ENCODE measurements at places on chromosomes 2 and 18.

DNA sequence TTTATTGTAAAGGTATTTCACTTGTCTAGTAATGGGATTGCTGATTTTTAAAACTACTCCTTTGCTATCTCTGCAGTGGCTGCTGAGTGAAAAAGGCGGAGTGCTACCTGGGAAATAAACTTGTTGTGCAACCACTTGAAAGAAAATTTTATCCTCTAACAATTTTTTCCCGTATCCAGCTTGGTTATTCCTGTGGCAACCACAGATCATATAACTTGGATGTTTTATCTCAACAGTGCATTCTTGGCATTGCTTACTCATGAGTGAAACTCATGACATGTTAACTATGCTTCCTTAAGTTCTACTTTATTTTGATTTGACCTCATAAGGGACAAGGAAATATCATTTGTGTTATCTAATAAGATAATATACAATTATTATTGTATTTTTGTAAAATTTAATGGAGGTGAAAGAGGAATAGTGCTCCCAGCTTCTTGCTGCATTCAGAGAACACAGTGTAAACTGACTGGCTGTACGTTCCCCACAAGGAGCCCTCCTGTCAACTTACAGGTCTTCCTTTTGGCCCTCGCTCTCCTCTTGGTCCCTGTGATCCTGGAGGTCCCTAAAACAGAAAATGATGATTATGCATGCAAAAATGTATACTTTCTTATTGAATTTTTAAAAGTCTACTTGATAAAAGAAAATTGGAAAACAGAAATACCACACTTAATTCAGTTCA, 82.7 kb downstream of the COL5A2 start:
- peak; percentile 93 for DNase-seq

- peak; percentile 38 for DNase-seq
Measured at GRCh38 chr2:220586980-220587530, 959.6 kb downstream of the SLC4A3 start.

DNA sequence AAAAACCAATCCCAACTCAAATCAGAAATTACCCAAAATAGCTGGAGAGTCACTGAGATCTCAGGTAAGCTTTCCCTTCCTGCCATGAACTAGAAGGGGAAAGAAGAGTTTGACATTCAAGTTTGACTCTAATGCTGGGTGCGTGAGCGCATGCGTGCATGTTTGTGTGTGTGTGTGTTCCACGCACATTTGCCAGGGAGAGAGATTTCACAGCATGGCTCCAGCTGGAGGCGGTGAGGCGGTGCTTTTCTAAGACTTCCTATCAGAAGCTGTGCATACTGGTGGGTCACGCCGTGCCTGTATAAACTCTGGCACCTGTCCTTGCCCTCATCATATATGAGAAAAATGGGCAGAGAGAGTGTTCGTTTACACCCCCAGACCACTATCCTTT, 116.2 kb downstream of the MSH2 start:
- DNase-seq = no peak

DNA sequence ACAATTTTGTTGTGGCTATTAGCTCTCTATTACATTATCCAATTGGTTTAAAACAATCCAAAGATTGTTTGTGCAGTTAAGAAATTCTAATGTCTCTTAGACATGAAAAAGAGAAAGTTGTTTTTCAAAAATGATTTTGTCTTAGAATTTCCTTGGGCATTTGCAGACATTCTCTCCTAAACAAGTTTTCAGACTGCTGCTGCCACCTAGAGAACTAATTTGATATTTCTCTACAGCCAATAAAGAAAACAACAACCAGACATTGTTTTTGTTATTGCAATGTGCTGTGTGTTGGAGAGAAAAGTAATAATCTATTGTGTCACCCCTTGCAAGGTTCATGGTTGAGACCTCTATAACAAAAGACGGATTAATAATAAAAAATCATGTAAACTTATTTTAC, 119.0 kb upstream of the SYT4 start:
- DNase-seq = peak; percentile 6

DNA sequence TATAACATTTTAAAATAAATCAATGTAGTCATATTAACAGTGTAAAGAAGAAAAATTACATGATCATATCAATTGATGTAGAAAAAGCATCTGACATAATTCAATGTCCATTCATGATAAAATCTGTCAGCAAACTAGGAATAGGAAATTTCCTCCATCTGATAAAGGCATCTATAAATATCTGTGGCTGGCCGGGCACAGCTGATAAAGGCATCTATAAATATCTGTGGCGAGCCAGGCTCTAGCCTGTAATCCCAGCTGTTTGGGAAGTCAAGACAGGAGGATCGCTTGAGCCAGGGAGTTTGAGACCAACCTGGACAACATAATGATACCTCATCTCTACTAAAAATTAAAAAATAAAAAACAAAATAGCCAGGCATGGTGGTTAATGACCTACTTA, 18.1 kb upstream of the RANBP2 start:
- DNase-seq = no peak

- DNase-seq = no peak
Measured at GRCh38 chr18:71899707-71900472, 644.3 kb downstream of the CBLN2 start.

GRCh38 chr2:166293984-166294383, 81.8 kb downstream of the SCN9A start:
- DNase-seq = no peak

DNA sequence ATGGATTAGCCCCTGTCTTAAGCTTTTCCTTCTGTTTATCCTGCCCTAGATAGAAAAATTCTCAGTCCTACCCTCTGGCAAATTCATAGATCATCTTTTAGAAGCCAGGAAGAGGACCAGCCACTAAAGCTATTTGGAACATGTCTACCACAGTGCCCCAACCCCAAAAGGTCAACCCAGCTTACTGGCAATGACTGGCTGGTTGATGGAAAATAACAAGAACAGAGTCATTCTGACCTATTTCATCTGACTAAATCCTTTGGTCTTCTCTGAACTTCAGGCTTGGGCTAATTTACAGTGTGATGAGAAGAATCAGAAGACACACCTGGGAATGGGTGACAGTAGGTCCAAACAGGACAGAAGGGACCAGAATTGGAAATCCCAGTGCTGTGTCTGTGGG, 227.3 kb upstream of the CCDC68 start:
- DNase-seq = no peak

- no peak for DNase-seq
Measured at GRCh38 chr2:137229834-137230233, 464.5 kb downstream of the THSD7B start.

DNA sequence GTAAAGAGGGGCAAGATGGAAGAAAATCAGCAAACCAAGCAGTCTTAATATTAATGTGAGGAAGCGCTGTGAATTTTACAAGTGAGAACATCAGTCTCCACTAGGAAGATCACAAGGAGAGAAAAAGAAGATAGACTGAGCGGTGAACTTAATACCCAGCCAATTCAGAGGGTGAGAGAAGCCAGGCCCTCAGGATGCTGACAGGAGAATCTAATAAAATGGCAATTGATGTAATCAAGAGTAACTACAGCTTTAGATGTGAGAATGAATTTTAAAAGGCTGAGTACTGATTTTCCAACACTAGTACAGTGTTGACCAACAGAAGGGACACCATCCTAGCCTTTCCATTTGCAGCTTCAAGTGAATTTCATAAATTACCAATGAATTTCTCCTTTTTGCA, 35.7 kb upstream of the SIX2 start:
- no peak for DNase-seq

- DNase-seq = no peak
Measured at GRCh38 chr2:64657411-64657810, 3.7 kb upstream of the SERTAD2 start.

- no peak for DNase-seq
Measured at GRCh38 chr2:138818556-138818955, 38.4 kb upstream of the NXPH2 start.

- no peak for DNase-seq
Measured at GRCh38 chr2:64754570-64754969, 100.9 kb upstream of the SERTAD2 start.

GRCh38 chr2:203915256-203915655, 21.3 kb upstream of the ICOS start:
- no peak for DNase-seq

GRCh38 chr2:147760984-147761383, 83.8 kb upstream of the ACVR2A start:
- DNase-seq = no peak

DNA sequence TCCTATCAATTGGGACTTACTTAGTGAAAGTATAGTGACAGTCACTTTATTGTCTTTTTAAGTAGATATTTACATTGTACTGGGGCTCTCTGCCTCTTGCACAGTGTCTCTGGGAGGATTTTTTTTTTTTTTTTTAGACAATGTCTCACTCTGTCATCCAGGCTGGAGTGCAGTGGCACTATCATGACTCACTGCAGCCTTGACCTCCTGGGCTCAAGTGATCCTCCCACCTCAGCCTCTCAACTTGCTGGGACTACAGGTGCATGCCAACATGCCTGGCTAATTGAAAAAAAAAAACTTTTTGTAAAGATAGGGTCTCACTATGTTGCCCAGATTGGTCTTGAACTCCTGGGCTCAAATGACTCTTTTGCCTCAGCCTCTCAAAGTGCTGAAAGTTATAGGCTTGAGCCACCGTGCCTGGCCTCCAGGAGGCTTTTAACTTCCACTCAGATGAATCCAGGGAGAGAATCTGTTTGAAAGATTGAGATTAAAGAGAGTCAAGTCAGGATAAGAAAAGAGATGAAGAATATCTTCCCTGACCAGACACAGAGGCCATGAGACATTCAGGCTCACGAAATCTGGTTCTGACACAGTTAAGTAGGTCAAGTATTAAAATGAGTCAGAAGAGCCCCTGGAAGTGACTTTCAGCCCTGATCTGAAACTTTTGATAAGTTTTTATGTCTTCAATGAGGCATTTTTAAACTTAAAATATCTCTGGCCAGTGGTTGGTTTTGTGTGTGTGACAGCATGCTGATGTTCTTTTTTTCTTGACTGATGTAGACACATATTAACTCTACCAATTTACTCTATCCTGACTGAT, 18.3 kb downstream of the ARHGEF33 start:
- DNase-seq = no peak

DNA sequence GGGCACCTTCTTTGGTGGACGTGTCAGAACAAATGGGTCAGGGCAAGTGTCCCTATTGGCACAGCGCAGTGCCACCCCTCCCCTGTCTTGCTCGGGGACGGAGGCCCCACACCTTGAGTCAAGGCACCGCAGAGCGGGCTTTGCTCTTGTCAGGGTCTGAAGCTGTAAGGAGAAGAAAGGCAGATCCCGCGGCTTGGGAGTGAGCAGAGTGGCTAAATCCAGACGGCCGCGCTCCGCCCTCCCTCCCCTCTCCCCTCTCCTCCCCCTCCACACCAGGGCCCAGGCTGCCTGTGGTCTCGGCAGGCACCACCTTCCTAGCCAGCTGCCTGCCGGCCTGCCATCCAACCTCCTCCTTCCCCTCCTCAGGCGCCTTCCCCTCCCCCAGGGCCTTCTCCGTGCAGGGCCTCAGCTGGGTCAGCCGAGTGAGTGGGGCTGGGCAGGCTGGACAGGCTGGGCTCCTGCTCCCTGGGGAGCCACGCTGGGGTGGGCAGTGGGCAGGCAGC, 25.8 kb downstream of the SPEG start:
- no peak for DNase-seq

DNA sequence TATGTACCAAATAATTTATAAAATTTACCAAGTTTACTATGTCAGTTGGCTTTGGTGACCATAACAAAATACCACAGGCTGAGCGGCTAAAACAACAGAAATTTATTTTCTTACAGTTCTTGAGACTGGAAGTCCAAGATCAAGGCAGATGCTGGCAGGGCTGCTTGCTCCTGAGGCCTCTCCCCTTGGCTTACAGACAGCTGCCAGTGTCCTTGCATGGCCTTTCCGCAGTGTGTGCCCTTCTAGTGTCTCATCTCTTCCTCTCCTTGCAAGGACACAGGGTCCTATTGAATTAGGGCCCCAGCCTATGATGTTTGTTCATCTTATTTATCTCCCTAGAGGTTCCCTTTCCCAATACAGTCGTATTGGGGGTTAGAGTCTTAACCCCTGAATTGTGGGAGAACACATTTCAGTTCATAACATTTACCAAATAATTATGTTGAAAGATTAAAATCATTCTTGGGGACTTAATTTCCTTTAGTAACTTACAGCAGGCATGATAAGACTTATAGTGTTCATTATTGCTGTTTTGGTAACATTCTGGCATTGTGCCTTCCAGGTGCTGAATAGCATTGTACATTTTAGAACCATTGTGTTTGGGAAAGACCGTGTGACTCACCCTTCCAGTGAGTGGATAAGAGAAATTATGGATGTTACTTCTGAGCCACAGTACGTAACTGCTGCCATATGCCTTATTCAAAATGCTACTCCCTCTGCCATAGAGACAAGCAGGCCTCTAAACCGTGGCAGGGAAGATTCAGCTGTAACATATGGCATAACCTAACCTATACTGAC, 317.5 kb downstream of the TMX3 start:
- DNase-seq = peak; percentile 30

- DNase-seq = no peak
Measured at GRCh38 chr2:25401307-25402026, 59.7 kb upstream of the DNMT3A start.

- DNase-seq = peak; percentile 19
Measured at GRCh38 chr2:38039121-38039910, 36.6 kb downstream of the CYP1B1 start.

- DNase-seq = no peak
Measured at GRCh38 chr2:30425326-30425725, 21.7 kb upstream of the LCLAT1 start.

GRCh38 chr2:191274413-191274815, 29.2 kb downstream of the MYO1B start:
- DNase-seq = no peak

- DNase-seq = peak; percentile 21
Measured at GRCh38 chr2:169221745-169222369, 140.5 kb downstream of the LRP2 start.

DNA sequence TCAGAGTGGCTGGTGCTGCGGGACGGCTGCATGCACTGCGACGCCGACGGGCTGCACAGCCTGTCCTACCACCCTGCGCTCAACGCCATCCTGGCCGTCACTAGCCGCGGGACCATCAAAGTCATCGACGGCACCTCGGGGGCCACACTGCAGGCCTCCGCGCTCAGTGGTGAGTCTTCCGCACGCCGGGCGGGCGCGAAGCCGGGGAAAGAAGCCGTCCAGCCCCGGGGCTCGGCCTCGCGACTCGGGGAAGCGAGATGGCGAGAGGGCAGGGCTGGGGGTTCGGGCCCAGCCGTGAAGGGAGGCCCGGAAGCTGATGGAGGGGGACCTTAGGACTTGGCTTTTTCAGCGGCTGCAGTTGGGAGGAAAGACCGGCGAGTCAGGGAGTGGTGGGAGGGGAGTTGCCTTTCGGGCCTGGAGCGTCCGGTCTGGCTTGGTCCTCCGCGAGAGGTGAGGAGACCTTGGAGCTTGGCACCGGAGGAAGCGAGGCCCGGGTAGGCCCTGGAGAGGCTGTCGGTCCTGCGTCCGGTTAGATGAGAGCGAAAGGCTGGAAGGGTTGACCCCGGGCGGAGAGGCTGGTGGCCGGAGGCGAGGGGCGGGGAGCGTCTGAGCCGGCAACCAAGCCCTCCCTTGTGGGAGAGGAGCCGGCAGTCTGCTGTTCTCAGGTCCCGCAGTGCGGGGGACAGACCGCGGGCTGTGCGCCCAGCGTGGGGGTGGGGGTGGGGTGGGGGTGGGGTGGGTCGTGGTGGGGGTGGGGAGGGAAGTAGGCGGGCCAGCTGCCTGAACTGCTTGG, 691 bp downstream of the BIRC6 start:
- DNase-seq = peak; percentile 47

- peak; percentile 81 for DNase-seq
Measured at GRCh38 chr2:219099329-219099728, 38.6 kb upstream of the IHH start.
